ENCODE measurements at places on chromosomes 6 and 20.

DNA sequence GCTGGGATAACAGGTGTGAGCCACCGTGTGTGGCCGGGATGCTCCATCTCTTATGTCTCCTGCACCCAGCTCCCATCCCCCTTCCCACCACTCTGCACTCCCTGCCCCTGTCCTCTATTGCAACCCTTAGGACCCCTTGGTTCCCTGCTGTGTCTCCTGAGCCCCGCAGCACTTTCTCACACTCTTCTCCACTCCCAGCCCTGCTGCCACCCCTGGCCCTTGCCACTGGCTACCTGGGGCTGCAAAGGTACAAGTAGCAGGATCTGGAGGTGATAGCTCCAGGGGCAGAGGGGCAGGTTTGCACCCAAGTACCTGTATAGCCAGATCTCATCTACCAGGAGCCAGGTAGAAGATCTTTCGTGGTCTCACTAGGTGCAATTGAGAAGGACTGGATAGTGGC, 6.6 kb upstream of the CPXM1 start:
- peak; percentile 8 for DNase-seq

- DNase-seq, result no peak
Measured at GRCh38 chr6:103925317-103925716, 934.4 kb downstream of the HACE1 start.

GRCh38 chr6:105907301-105907700, 178.8 kb upstream of the PRDM1 start:
- DNase-seq, result no peak

GRCh38 chr6:44072452-44072958, 54.7 kb downstream of the MRPL14 start:
- peak; percentile 46 for DNase-seq

GRCh38 chr6:70874181-70874913, 82.5 kb downstream of the B3GAT2 start:
- no peak for DNase-seq

DNA sequence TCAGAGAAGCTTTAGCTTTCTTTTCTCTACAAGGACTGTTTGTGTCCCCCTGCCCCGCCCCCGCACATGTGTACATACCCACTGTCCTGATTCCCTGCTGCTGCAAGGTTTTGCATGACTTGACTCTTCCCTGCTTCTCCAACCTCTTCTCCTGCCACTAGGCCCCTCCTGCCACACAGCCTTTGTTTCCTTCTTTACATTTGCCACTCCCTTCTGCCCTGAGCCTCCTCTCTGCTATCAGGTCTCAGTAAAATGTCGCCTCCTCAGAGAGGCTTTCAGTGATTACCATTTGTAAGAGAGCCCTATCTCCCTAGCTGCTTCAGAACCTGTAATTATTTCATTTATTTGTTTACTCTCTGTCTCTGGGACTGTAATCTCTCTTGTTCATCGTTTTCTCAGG, 56.4 kb upstream of the VSTM2L start:
- DNase-seq, result no peak

GRCh38 chr20:14609328-14610221, 272.2 kb upstream of the FLRT3 start:
- DNase-seq, result no peak

DNA sequence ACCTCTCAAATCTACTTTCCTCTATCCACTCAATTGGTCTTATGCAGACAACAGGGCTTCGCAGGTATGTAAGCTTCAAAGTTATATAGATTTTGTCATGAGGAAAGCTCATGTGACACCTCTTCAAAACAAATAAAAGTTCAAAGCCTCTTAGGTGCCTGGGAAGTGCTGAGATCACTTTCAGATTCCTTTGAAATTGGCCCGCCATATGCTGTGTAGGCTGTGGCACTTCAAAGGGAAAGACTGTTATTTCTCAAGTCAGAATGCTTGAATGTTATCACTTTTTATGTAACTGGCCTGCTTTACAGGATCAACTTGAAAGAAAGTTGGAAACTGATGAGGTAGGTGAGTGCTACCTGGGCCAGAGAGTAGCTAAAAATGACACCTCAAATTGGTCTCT, 67.1 kb upstream of the GFRAL start:
- no peak for DNase-seq

DNA sequence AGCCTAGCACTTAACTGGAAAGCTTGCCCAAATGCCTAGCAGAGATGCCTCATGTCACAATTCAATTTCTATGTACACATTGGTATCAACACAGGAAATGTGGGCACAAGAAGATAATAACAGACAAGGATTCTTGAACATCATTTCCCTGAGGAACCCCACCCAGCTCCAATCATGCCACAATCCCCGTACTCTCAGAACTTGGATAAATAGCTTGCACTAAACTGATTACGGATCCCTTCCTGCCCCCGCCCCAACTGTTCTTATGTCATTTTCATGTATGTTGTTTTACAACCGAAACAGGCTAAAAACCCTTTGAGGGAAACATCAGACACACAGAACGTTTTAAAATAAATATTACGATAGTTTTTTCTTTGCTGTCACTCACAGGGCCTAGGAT, 87.1 kb downstream of the BACH2 start:
- DNase-seq, result no peak

- no peak for DNase-seq
Measured at GRCh38 chr6:12440981-12441380, 150.8 kb downstream of the EDN1 start.

DNA sequence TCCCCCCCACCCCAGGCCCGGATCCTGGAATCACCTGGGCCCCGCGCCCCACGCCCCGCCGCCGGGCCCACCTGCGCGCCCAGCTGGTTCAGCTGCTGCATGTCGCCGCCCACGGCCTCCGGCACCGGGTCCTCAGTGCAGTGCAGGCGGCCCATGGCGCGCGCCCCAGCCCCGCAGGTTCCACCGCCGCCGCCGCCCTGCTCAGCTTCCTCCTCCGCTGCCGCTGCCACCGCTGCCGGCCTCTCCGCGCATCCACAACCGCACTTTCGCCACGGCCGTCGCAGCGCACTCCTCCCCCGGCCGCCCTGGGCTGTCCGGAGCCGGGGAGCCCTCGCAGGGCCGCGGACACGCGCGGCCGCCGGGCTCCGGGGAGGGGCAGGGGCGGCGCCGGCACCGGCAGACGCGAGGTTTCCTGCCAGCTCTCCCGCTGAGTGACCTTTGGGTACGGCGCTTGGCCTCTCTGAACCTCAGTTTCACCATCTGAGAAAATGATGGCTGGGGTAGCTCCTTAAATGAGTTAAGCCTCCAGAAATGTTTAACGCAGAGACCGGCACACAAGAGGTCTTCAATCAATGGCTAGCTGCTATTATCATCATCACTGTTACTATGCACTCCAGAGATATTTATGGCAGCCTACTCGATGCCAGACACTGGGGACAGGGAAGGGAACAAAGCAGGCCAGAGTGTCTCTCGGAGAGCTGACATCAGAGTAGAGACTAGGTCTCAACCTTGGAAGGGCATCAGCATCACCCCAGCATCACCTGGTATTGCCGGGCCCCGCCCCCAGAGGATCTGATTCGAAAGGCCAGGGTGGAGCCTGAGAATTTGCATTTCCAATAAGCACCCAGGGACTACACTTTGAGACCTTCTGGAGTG, at the start of gene COMMD7:
Gene COMMD7, minus strand, starts transcription at position 231 of the 876 bp plus-strand sequence. Its CDS starts 76 bp downstream, at position 155.
- DNase-seq, result peak; percentile 71

DNA sequence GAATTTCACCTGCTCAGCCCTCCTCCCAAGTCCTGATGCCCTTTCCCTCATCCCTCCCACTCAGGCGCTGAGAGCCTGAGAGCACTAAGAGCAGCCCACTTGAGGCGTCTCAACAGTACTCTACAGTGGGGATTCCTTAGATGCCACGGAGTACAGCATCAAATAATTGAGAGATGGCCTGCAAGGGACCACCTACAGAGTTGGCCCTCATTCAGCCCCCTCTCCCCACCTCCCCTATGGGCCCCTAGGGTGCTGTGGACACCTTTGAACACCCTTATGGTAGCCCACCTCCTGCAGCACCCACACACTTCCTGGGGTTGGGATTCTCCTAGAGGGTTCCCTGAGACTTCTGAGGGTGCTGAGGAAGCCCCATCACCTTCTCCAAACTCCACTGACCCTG, 37.1 kb upstream of the SIRPG start:
- DNase-seq, result no peak

DNA sequence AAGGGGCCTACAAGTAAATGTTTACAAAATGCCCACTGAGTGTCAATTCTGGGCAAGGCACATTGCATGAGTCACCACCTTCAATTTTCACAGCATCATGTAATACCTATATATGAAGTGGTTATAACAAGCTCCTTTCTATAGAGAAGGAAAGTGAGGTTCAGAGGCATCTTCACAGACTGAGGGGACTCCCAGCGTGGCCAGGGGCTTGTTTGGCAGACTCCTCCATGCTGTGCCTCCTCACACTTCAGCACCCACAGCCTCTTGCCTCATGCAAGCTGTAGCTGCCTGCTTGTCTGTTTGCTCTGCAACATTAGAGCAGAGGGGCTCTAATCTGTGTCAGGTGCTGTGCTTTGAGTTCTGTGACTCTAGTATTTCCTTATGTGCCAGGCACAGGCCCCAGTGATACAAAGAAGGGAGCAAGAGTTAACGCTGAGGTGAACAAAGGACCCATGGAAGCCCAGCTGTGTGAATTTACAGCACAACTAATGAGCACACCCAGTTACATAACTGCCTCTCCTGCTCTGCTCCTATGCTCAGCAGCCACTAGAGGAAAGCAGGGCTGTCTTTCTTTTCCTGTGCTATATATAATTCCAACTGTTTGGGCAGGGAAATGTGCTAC, 72.3 kb downstream of the ZHX3 start:
- no peak for DNase-seq

DNA sequence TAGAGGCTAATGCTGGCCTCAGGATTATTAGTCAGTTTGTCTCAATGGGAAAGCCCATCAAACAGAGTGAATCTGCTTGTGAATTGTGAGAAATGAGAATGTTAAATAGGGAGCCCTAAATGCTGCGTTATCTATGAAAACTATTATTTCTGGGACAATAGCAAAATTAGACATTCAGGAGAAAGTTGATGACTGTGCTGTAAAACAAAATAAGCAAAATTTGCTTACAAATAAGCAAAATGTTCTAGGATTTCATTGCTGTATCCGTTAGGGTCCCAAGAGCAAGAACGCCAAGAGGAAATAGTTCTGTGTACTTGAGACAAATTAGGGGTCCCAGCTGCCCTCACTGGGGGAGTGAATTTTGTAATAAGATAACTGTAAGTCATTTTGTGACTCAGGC, 59.2 kb upstream of the RAB32 start:
- no peak for DNase-seq

DNA sequence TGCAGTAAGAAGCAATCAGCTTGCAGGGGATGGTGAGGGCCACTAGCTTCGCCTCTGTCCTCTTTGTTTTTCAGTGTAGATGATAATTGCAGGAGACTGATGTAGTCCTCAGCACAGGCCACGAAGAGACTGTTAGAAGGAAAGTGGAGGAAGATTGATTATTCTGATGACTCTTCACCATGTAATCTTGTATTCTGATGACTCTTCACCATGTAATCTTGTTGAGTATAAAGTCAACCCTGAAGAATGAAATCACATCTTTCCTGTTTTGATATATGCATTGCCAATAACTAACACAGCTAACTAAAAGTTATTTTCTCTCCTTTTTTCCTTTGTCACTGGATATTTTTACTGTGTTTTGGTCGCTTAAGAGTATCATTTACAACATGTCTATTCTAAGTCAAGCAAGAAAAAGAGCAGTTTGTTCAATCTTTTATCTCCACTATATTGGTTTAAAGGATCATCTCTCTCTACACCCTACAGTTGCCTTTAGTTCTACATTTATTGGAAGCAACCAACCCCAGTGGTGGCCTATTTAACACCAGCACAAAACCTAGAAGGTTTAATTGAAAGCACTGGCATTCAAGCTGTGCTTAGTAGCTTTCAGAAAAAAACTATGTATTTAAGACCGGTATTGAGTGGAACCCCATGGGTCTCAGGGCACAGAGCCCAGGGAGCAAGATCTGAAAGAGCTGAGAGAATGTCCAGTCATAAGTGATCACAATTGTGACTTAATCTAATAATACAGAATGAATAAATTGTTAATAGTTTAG, 107.2 kb upstream of the BTBD3 start:
- DNase-seq, result no peak

- no peak for DNase-seq
Measured at GRCh38 chr6:166236596-166236995, 68.9 kb upstream of the TBXT start.

GRCh38 chr20:18984238-18985200, 170.9 kb downstream of the SCP2D1 start:
- DNase-seq, result no peak

GRCh38 chr6:165988757-165989456, 178.7 kb downstream of the TBXT start:
- DNase-seq, result no peak

DNA sequence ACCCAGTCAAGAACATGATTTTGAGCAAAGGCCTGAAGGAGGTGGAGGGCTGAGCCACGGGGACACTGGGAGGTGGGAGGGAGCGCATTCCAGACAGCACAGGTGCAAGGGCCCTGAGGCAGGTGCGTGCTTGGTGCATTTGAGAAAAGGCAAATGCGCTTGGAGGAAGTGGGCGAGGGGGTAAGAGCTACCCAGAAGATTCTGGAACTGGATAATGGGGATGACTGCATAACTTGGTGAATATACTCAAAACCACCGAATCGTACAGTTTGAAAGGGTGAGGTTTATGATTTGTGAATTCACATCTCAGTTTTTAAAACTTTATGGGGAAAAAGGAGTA, 9.8 kb downstream of the PREX1 start:
- no peak for DNase-seq

DNA sequence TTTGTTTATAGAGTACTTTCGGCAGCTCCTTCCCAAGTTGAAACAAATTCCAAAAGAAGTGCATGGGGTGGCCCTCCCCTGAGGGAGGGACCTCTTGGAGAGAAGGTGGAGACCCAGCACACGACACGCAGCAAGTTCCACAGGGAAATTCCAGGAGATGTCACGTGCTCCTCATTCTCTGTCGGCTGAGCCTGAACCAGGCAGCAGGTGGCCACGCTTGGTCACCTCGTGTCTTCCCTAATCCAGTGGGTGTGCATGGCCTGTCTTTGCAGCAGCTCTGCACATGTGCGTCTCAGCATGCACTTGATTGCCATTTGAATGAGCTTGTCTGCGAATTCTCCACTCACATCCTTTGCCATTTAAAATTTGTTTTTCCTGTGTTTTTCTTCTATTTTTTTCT, 357.4 kb downstream of the CDH4 start:
- DNase-seq, result no peak

- DNase-seq, result no peak
Measured at GRCh38 chr20:23193801-23194384, 107.8 kb upstream of the CD93 start.

- peak; percentile 69 for DNase-seq
Measured at GRCh38 chr6:27761391-27761790, 150.8 kb downstream of the OR2B2 start.

- DNase-seq, result peak; percentile 19
Measured at GRCh38 chr6:38876475-38876874, 161.4 kb downstream of the DNAH8 start.

- DNase-seq, result no peak
Measured at GRCh38 chr20:1618954-1619540, 762 bp downstream of the SIRPB1 start.

DNA sequence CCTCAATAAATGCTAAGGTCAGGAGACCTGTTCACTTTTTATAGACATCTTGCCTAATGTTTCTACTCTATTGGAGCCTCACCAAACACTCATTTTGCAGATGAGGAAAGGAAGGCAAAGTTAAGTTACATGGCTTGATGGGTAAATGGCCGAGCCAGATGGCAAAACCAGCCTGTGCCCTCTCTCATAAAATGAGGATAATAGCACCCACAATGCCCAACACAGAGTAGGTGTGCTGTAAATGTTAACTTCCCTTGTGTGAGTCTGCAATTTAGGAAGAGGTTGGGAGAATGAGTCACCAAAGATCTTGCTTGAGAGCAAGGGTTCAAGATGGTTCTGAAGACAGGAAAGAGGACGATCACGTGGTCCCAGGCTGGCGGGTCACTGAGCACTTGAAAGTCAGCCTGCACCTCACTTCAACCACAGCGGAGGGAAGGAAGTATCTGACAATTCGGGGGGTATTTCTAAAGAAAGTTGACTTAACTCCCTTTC, 3.3 kb downstream of the KCNK5 start:
- DNase-seq, result no peak

Data from GM13977 (cell line).